ENCODE measurements at places on chromosomes 4 and X.

GRCh38 chr4:99811850-99812249, 4.8 kb upstream of the DAPP1 start:
- peak; percentile 5 for DNase-seq

DNA sequence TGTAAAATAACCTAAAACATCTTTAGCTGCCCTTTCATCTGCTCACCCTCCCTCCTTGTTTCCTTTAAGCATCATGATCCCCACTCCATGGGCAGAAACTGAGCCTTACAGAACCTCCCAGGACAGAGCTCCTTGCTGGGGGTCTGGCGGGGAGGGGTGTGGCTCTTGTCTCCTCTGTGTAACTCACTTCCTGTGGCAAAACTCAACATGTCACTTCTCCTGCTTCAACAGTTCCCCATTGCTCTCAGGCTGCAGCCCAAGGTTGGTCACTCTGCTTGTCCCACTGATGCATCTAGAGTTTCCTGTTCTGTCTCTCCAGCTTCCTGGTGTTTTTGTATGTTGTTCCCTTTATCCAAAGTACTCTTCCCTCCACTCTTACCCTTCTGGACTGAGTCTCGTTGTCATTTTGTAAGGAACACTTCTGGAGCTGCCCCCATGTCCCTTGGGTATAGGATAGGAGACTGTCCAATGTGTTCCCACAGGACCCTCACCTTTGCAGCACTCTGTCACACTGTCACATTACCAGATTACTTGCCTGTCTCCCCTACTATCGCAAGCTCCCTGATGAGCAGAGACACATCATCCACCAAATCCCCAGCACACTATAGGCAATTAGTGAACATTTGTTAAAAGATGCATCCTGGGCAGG, 19.6 kb downstream of the TMEM31 start:
- DNase-seq: peak; percentile 12

DNA sequence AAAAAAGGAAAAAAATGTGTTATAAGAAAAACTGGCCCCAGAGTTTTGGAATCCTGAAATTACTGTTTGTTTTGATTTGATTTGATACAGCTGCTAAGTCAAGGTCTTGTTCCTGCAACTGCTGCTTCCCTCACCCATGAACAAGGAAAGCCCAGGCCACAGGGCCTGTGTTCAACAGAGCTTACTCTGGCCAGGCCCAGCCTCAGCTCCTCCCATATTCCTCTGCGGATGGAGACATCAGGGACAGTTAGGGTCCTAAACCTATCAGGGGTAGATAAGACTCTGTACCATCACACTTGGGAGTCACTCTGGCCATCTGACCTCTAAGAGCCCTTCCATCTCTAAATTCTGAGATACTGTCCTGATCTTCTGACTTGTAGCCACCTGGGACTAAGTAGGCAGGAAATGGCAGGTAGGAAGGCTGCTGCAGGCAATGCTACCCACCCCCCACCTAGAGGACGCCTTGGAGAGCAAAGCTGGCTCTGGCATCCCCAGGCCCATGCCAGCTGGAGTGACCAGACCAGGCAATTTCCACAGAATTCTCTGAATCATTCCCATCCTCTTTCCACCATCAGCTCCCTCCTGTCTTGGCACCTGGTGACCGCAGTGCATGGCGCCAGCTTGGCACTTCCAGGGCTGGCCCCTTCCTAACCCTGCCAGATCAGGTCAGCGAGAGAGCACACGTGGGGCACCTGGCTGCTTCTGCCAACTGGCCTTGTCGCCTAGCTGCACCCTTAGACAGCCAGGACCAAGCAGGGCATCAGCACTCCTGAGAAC, 58.0 kb upstream of the TMEM33 start:
- no peak for DNase-seq

DNA sequence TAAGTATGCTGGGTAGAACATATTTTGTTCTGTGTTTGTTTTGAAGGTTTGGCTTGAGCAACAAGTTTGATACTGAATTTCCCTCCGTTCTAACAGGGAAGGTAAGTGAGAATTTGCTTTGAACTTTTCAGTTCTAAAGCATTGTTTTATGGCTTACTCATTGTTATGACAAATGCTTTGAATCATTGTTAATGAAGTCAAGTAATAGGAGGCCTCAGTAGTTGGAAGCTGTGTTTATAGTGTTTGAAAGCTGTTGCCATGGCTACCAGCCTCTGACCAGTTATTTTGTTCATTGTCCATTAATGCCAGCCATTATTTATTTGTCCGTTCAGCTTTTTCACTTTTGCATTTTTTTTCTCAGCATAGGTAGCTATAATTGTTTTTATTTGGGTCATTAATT, 14.4 kb downstream of the CHIC1 start:
- peak; percentile 59 for DNase-seq

GRCh38 chr4:56434599-56435139, 746 bp downstream of the PPAT start:
- DNase-seq: peak; percentile 51

DNA sequence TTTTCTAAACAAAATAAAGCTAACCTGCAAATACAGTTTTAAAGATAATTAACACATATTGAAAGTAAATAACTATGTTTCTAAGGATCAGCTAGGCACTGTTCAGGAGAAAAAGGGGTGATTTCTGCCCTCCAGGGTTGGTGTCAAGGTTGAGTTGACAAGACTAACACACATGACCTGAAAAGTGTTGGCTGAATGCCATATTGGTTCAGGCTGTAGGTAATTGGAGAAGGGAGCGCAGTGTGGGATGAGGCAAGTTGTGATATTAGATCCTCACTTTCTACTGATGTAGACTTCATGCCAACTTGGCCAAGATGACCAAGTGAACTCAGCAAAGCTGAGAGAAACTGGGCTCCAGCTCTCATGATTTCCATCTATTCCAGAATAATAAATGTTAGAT, 42.2 kb downstream of the PPM1K start:
- no peak for DNase-seq

DNA sequence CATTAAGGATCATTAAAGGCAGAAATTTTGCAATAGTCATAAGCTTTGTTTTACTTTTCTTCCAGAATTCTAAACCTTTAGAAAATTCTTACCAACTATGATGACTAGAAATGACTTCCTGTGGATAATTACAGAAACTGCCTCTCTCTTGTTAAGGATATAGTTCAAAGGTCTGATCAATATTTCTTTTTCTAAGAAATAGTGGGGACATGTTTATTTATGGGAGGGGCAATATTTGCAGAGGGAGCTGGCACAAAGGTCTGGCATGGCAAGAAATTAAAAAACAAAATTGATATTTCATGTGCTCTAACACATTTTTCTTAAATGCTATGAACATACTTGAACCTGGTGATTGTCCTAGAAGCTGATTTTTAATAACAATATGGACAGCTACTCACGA, 448.9 kb downstream of the KCTD8 start:
- DNase-seq: no peak

DNA sequence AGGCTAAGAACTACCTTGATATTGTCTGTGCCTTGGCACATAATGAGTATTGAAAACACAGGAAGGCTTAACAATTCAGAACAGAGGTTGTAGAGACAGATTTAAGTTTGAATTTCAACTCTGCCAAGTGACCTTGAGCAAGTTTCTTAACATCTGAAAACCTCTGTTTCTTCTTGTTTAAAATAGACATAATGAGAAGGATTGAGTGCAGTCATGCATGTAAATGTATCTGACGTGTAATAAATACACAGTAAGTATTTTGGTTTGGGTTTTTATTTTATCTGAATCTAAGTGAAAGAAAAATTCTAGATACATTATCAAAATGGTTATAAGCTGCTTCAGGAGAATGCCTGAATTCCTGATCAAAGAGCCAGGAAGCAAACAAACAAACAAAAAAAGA, 111.9 kb downstream of the ANXA5 start:
- no peak for DNase-seq

DNA sequence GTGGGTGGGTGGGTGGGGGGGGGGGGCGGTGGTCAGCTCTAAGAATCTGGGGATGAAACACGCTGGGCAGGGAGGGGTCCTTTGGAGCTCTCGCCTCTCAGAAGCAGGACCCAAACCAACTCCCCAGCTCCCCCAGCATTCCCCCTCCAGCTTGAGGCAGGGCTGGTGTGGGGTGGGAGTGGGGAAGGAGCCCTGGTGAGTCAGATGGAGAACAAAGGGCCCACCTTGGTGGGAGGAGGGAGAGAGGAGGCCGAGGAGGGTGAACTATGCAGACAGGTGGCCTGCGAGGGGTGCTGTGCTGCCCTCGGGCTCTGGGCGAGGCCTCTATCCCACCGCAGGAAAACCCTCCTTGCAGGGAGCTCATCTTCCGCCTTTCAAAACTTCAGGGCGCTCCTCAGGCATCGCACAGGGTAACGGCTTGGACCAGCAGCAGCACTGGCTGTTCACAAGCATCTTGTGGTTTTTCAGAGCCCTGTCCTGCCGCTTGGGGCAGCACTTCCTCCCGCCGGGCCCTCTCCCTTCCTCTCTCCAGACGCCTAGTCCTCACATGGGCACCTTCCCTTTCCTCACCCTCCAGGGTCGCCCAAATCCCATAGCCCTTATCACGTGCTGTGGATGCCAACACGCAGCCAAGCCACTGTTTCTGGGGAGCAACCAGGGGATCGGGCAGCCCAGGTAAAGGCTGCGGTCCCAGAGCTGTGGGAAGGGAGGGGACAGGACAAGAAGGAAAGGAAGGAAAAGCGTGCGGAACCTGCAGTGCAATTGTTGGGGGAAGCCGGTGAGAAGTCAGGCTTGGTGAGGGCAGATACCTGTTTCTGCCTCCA, 34.0 kb upstream of the GRPEL1 start:
- DNase-seq: peak; percentile 48

DNA sequence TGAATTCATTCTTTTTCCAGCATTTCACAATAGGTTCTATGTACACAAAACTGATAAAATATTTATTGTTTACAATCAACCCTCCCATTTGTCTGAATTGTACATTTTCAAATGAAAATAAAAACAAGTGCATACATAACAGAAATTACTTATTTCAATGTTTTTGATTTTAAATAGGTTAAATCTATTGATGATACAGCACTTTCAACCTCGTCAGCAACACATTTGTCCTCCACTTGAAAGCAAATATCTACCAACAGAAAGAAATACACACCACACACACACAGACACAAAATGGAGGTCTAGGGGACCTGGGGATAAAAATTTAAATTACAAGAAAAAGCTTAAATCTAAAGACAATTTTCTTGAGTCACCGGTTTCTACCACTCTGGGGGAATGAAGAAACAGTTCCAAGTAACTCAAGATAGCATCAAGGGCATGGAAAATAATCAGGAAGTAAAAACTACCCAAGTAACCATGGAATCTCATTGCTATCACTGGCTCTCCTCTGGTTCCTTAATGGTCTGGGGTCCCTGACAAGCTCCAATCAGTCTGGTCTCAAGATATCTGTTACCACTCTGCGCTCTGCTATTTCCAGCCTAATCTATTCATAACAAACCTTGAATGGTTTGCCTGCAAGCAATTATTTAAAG, 27.6 kb downstream of the ANKRD17 start:
- no peak for DNase-seq

- DNase-seq: no peak
Observed at GRCh38 chr4:136599890-136600289, 932.4 kb downstream of the PCDH18 start.

GRCh38 chr4:126691797-126692196, 941.0 kb upstream of the INTU start:
- no peak for DNase-seq

DNA sequence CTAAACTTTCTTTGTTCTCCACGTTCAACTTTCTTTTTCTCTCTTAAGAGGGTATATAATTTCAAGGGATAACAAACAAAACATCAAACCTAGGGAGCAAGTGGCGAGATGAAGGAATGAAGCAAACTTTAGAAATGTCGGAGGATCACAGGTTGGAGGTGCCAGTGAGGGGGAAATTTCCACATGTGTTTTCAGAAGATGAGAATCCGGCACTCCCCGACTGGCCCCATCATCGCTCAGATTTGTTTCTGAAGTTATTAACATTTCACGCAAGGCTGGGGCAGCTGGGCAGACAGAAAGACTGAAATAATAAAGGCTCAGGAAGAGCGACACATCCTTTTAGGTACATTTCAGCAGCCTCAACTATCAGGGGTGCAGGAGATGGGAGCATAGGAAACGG, 134.9 kb downstream of the SMIM20 start:
- peak; percentile 55 for DNase-seq

GRCh38 chrX:21225643-21226042, 148.6 kb upstream of the CNKSR2 start:
- DNase-seq: peak; percentile 1

- peak; percentile 60 for DNase-seq
Observed at GRCh38 chrX:48958635-48959094, 1.3 kb upstream of the OTUD5 start.

DNA sequence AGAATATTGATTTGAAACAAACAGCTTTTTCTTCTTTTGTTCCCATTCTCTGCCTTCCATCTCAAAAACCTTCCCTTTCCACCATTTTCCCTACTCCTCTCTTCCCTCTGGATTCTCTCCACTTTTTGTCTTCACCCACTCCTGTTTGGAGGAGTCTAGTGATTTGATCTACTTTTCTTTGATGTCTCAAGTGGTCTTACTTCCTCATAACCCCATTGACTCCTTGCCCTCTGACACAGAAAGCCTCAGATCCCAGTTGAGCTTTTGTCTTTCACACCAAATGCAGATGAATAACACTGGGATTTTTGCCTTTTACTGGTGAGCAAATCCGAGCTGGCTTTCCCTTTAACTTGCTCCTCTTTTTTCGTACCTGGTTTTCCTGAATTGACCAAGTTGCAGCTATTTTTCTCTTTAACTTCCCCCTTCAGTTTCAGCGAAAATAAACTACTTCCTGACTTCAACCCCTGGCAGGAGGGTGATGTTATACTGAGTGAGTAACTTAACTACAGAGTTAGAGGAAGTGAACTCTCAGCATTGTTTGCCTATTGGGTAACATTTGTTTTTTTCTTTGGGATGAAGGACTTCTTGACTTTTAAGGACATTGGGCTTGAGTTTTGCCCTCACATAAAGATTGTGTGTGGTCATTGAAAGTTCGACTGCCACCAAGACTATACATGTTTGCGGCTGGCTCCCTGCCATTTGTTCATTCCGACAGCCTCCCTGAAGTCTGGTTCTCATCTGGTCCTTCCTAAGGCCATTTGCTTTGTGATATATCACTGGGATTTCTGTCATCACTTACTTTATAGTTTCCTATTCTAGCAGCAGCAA, 392.8 kb upstream of the NR3C2 start:
- DNase-seq: peak; percentile 92

- DNase-seq: peak; percentile 79
Observed at GRCh38 chr4:177596035-177596434, 153.8 kb upstream of the AGA start.

GRCh38 chr4:155745984-155746383, 12.8 kb upstream of the GUCY1B1 start:
- DNase-seq: peak; percentile 59

- no peak for DNase-seq
Observed at GRCh38 chr4:159049780-159050375, 53.0 kb upstream of the RAPGEF2 start.

- DNase-seq: no peak
Observed at GRCh38 chr4:26821677-26822503, 38.8 kb upstream of the STIM2 start.

GRCh38 chr4:83486457-83487129, 1.7 kb upstream of the ABRAXAS1 start:
- no peak for DNase-seq

Data from fibroblast of upper back skin (primary cell).